ENCODE measurements at places on chromosomes 11 and 22.

- peak; percentile 16 for DNase-seq
Measured at GRCh38 chr11:57279116-57279515, 42.1 kb upstream of the APLNR start.

DNA sequence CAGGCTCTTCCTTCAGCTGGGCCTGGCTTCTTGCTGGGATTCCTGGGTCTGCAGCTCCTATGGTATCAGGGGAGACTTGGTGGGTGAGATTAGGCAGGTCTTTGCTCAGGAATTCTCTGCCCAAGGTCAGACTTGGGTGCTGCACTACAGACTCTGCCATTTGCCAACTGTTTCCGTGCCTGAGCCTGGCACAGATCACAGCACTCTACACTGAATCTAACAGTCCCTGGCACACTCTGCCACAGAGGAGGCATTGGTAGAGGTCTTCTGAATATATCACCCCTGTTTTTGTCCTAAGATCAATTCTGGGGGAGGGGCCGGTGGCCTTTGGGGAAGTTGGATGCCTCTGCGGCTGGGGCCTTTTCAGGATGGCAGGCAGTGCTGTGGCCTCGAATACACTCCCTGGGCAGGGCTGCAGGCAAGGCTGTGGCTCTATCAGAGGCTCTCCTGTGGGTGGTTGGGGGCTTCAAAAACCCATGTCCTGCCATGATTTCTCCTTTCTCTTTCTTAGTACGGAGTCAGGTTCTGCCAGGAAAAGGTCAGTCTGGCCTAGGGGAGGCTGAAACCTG, 115.0 kb upstream of the NARS2 start:
- DNase-seq, result no peak

DNA sequence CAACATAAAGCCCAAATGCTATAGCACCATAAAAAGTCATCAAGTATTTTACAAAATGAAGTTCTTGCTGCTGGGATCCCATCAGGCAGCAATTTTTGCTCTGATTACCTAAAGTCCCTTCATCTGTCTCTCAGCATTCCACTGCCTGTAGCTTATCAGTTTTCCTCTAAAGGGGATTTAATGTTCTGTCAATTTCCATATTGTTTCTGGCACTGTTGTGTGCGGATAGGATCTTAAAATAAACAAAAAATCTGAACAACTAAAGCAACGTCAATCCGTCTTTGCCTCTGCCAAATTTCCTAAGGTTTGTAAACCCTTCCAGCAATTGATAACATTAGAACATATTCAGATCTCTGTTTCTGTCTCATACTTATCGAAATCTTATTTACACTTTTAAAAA, 1126.3 kb upstream of the RAG2 start:
- DNase-seq, result no peak

- DNase-seq, result no peak
Measured at GRCh38 chr11:1032310-1032891, 4.1 kb downstream of the MUC6 start.

DNA sequence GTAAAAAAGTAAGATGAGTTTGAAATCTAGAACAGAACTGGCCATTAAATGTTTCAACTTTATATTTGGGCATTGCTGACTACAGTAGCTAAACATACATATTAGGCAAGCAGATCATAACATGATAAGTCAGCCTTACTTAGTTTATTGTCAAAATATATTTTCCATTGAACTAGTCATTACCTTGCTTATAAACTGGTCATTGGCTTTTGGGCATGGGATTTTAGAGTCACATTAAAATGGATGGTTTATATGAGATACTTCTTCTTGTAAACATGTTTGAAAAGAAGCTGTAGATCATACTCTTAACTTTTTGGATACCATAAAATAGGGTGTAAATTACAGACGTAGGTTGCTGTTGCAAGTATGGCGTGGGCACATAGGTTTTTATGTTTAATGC, 2.7 kb downstream of the HIPK3 start:
- no peak for DNase-seq

DNA sequence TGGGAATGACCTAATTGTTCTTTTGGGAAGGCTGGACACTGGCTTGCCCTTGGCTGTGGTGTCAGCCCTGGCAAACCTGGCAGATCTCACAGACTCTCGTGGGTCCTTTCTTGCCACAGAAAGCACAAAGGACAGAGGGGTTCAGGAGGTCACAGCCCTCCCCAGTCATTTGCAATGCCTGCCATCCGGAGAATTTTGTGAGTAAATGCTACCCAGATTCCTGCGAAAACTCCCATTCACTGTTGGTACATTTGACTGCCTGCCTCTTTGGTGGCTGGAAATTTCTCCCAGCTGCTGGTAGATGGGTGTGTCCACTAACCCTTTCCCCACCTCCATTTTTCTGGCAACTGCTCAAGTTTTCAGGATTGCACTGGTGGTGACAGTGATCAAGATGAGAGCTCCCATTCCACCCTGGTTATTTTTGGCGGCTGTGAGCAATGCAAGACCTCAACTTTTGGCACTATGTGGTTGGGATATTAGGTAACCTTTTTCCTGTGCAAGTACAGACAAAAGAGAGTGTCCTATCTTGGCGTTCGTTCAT, 155.7 kb downstream of the NAV2 start:
- peak; percentile 49 for DNase-seq

- peak; percentile 12 for DNase-seq
Measured at GRCh38 chr11:119222308-119222707, 16.2 kb downstream of the CBL start.

GRCh38 chr11:103085758-103086365, 6.1 kb downstream of the DCUN1D5 start:
- DNase-seq, result no peak

Measured in AG09319 (cell line).